ENCODE measurements at places on chromosomes 6 and 20. TPM values are rescaled to one million over a fixed set of nuclear protein-coding genes. Genes with fewer than 3 reads are reported as not detected.

The MUCL3 gene
- not detected for total RNA-seq

The SRSF3 gene
- 168 TPM for total RNA-seq

The NKX2-2 gene
- total RNA-seq = 3.1 TPM

The NKX2-4 gene
- not detected for total RNA-seq

The ULBP1 gene
- 1.5 TPM for total RNA-seq

The CST4 gene
- total RNA-seq = not detected

The SDC4 gene
- total RNA-seq = 214 TPM

Data from MG63 (cell line).